ENCODE measurements at places on chromosomes 3 and 15.

- DNase-seq, result no peak
Measured at GRCh38 chr15:62147551-62147950, 17.5 kb downstream of the C2CD4B start.

- DNase-seq, result no peak
Measured at GRCh38 chr15:50702762-50703334, 16.3 kb upstream of the TRPM7 start.

- DNase-seq, result no peak
Measured at GRCh38 chr3:29805757-29806156, 524.9 kb downstream of the RBMS3 start.

DNA sequence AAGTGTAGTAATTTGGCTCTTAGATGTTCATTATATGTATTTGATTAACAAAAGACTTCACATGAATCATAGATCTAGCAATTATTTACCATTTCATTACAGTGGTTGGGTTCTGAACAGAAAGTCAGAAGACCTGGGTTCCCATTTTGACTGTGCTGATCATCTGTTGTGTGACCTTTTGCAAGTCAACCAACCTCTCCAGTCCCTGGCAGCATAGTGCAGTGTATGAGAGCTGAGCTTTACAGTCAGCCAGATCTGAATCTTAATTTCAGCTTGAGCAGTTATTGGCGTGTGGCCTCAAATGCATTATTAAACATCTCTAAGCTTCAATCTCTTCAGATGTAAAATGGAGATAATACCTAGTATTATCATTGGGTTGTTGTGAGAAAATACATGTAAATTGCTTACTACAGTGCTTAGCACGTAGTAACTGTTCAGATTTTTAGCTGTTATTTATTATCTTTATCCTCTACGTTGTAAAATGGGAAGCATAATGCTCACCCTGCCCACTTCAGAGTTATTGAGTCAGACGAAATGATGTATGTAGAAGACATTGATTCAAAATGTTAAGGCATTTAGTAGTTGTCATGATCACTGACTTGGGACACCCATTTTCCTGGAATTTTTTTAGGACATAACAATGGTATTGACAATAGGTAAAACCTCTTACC lies 104.0 kb downstream of the KLHL25 start:
- DNase-seq, result peak; percentile 12

- no peak for DNase-seq
Measured at GRCh38 chr15:101808201-101808600, 3.8 kb upstream of the OR4F15 start.

DNA sequence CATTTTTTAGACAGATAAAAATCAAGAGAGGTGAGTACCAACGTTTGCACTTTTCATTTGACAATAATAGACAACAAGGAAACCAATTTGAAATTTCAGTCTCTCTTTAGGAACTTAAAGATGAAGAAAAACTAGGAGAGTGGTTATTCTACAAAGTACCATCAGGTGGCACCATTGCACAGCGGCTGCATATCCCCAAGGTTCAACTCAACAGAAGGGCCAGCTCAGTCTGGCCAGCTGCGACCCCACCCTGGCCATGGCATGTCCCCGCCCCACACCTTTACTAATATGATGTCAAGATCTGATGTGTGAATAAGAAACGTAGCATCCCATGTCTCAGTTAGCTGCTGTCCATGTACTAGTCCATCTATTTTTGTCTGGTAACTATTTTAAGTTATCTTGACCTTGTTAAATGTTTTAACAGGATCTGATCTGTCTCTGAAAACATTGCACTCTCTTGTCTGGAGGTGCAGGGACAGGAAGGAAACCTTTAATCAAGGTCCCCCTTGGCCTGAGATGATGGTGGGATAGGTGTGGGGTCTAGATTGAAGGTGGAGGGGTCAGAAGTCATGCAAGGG lies 35.5 kb upstream of the CGNL1 start:
- peak; percentile 50 for DNase-seq

GRCh38 chr15:62392376-62392775 lies 227.3 kb upstream of the C2CD4B start:
- DNase-seq, result no peak

DNA sequence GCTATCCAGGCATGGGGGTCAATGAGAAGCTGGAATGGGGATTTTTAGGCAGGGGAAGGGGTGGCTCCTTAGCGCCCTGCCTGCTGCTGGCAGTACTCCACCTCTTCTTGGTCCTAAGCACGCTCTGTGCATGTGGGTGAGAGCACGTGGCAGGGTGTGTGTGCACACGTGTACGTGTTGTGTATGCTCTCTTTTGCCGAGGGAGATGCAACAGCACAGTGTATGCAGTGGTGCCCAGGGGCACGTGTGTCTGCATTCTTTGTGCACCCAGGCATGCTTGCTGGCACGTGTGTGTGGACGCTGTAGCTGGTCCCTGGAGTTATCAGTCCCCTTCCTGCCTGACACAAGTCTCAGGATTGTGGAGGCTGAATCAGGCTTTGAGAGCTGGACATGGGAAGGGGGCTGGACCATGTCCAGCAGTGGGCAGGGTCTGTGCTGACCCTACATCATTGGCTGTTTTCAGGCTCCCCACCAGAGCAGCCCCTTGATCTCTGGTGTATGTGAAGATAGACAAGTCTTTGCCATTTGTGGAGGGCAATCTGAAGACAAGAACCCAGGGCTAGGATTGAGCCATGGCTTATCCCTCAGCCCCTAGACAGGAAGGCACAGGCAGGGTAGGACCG lies 1.9 kb upstream of the CAMKV start:
- DNase-seq, result no peak

GRCh38 chr15:27427276-27427675 lies 456.3 kb downstream of the GABRG3 start:
- no peak for DNase-seq

DNA sequence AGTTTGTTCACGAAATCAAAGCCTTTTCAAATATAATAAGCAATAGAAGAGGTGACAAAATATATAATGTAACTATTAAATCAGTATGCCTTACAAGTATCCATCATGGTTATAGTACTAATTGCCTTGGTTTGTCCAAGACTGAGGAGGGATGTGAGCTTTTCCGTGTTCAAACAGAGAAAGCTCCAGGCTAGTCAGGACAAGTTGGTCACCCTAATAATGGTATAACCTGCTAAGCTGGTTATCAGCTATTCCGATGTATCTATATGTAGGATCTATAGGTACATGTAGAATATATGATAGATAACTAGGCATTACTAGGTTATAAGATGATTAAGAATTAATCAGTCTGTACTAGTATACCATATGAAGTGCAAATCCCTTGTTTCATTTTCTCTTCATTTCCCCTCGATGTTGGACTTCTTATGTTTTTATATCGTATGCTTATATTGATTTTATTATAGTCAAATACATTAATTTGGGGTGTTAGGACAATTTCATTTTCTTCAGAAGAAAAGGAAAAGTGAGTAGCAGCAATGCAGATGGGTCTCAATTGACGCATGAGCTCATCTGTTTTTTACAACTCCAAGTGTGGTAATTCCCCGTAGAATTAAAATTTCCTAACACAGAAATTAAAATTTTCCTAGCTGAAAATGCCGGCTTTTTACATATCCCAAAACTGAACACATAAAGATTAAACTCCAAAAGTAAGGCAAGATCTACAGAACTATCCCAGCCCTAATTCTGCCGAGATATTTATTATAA lies 419.1 kb downstream of the TIGIT start:
- no peak for DNase-seq

DNA sequence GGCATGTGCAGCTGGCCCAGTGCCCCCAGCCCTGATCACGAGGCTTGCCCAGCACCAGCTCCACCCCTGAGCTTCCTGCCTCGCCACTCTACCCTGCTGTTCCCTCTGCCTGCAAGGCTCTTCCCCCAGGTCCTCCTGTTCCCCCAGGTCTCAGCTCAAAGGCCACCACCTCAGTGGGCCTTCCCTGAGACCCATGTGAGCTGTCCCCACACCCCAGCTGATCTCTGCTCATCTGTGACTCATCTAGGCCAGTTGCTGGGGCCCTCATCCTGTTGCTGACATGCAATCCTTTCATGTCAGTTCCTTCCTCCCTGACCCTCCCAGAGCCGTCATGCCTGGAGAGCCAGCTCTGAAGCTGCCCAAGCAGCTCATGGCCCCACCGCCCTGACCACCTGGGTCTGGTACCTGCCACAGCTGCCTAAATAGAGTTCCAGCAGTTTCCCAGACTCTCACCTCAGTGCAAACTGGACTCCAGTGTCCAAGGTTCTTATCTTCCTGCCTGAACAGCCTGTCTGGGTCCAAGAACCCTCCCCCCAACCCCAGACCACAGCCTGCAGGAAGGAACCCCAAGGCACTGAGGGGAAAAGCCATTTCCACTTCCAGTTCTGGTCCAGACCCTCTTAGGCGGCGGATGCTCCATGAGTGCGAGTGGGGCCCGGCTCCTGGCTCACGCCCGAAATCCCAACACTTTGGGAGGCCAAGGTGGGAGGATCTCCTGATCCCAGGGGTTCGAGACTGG lies 116.6 kb upstream of the IQSEC1 start:
- DNase-seq, result peak; percentile 79
